ENCODE measurements at places on chromosomes 7 and 10.

DNA sequence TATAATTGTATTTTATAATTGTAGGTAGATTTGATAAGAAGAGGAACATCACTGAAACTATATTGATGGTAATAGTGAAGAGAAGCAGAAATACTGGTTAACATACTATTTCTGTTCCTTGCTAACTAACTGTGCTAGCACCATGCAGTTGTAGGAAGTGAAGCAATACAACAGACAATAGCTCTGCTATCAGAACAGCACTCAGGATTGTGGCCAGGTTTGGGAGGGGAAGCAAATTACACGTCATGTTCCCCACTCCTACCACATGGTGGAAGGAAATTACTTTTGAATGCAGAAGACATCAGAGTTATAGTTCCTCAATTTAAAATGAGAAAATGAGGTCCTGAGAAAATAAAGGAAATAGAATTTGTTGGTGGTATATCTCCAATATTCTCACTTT is 151.1 kb downstream of the DGKB start:
- H3K4me1 ChIP-seq = no peaks in the 10 kb centered on the region
- no peak overlapping the region for H3K4me3 ChIP-seq
- no peaks in the 10 kb centered on the region for H3K36me3 ChIP-seq
- no peak overlapping the region for H3K27ac ChIP-seq
- no peaks in the 10 kb centered on the region for H3K27me3 ChIP-seq

- DNase-seq = peak; percentile 45
- H3K4me3 ChIP-seq = no peak overlapping the region
- no peaks in the 10 kb centered on the region for H3K4me1 ChIP-seq
- H3K36me3 ChIP-seq = no peaks in the 10 kb centered on the region
- no peaks in the 10 kb centered on the region for H3K27me3 ChIP-seq
These were observed 11.9 kb upstream of the OPALIN start for GRCh38 chr10:96370584-96371157.

GRCh38 chr7:110754649-110755048 is 336.3 kb upstream of the LRRN3 start:
- no peak overlapping the region for H3K4me3 ChIP-seq
- H3K36me3 ChIP-seq = no peaks in the 10 kb centered on the region
- no peak for DNase-seq
- H3K4me1 ChIP-seq = no peaks in the 10 kb centered on the region

GRCh38 chr10:118914629-118915028 is 114.9 kb upstream of the NANOS1 start:
- H3K4me1 ChIP-seq = no peaks in the 10 kb centered on the region
- H3K27ac ChIP-seq = no peak overlapping the region
- no peaks in the 10 kb centered on the region for H3K36me3 ChIP-seq

GRCh38 chr10:36126076-36126475 is 484.0 kb upstream of the FZD8 start:
- H3K27me3 ChIP-seq = no peaks in the 10 kb centered on the region
- H3K36me3 ChIP-seq = no peaks in the 10 kb centered on the region
- DNase-seq = no peak

- no peaks in the 10 kb centered on the region for H3K4me1 ChIP-seq
- no peaks in the 10 kb centered on the region for H3K27me3 ChIP-seq
- no peak for DNase-seq
- H3K36me3 ChIP-seq = no peaks in the 10 kb centered on the region
- no peak overlapping the region for H3K27ac ChIP-seq
- no peak overlapping the region for H3K4me3 ChIP-seq
These were observed 79.5 kb upstream of the FAM133B start for GRCh38 chr7:92669616-92670165.

GRCh38 chr10:404346-404745 is 269.1 kb downstream of the ZMYND11 start:
- H3K4me3 ChIP-seq = no peak overlapping the region
- no peaks in the 10 kb centered on the region for H3K27me3 ChIP-seq
- H3K4me1 ChIP-seq = peaks cover 8% of the 10 kb centered on the region
- DNase-seq = peak; percentile 42
- peak overlapping the region; percentile 62 for H3K27ac ChIP-seq

DNA sequence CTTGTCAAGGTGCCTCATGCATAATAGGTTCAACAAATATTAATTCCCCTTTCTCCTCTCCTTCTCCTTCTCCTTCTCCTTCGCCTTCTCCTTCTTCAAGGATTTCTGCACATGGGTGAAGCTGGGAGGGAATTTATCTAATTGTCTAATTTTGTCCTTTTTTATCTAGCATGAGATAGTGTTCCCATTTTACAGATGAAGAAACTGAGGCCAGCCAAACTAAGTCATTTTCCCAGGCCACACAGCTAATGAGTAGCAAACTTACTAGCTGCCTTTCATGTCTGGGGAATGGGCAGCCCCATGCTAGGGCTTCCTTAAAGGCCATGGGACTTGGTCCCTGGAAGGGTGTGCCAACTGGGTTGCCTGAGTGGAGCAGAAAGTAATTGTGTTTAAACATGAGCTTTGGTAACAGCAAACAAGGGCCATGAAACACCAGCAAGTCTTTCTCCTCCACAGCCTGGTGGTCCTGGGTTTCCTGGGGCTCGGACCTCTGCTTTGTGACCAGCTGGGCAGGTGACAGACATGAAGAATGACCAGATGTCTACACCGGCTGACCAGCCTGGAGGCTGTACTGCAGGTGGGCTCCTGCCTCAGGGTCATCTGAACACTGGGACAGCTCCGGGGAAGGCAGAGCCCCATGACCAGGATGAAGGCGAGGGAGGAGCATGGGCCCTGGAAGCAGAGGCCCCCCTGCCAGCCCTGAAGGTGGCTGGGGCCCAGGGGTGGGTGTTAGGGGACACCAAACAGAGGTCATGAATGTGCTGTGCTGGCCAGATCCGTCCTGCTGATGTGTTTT is 138.0 kb downstream of the PTPN20 start:
- no peaks in the 10 kb centered on the region for H3K27me3 ChIP-seq
- H3K4me1 ChIP-seq = no peaks in the 10 kb centered on the region
- no peaks in the 10 kb centered on the region for H3K36me3 ChIP-seq

DNA sequence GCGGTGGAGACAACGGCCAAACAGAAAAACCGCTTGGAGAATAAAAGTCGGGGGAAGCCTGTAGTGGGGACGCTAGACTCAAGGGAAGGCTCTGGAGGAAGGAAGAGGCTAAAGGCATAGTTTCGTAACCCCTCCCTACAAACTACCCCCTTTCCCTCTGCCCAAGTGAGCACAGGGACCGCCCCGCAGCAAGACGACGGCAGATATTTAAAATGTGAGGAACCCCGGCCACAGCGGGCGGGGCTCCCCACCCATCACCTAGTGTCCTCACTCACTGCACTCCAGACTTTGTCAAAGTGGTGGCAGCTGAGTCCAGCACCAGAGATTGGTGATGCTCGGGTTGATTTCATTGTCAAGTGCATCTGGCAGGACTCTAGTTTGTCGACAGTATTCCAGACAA is 69.1 kb downstream of the PRKAG2 start:
- peak overlapping the region; percentile 77 for H3K27ac ChIP-seq
- H3K4me1 ChIP-seq = peaks cover 10% of the 10 kb centered on the region
- no peak for DNase-seq
- no peaks in the 10 kb centered on the region for H3K36me3 ChIP-seq
- no peaks in the 10 kb centered on the region for H3K27me3 ChIP-seq
- no peak overlapping the region for H3K4me3 ChIP-seq

GRCh38 chr10:88565072-88565471 is 18.0 kb downstream of the RNLS start:
- no peaks in the 10 kb centered on the region for H3K27me3 ChIP-seq
- no peaks in the 10 kb centered on the region for H3K36me3 ChIP-seq
- DNase-seq = peak; percentile 15
- H3K4me1 ChIP-seq = no peaks in the 10 kb centered on the region
- H3K4me3 ChIP-seq = no peak overlapping the region
- H3K27ac ChIP-seq = no peak overlapping the region

GRCh38 chr7:73668103-73668885 is 663 bp downstream of the VPS37D start:
- H3K27ac ChIP-seq = no peak overlapping the region
- H3K4me1 ChIP-seq = peaks cover 8% of the 10 kb centered on the region
- no peaks in the 10 kb centered on the region for H3K36me3 ChIP-seq
- H3K27me3 ChIP-seq = no peaks in the 10 kb centered on the region
- H3K4me3 ChIP-seq = peak overlapping the region; percentile 83

DNA sequence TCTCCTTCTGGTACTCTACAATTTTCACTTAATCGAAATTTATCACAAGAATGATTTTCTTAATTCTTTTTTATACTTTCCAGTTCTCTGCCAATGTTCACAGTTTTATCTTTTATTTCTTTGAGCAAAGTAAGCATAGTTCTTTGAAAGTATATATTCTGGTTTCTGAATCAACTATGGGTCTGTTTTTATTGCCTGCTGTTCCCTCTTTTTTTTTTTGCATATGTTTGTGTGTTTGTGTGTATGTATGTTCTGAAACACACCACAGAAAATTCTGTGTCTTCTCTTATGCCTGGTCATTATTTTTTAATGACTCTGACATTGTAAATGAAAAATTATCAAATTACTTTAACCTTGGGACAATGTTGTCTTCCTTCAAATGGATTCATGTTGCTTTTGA is 15.9 kb upstream of the TMEM273 start:
- H3K27ac ChIP-seq = no peak overlapping the region
- H3K27me3 ChIP-seq = peaks cover 11% of the 10 kb centered on the region
- H3K36me3 ChIP-seq = no peaks in the 10 kb centered on the region
- no peaks in the 10 kb centered on the region for H3K4me1 ChIP-seq

- peak overlapping the region; percentile 58 for H3K27ac ChIP-seq
- H3K4me1 ChIP-seq = peaks cover 25% of the 10 kb centered on the region
- DNase-seq = peak; percentile 74
- H3K36me3 ChIP-seq = no peaks in the 10 kb centered on the region
These were observed 5.6 kb upstream of the MEST start for GRCh38 chr7:130486114-130486953.

DNA sequence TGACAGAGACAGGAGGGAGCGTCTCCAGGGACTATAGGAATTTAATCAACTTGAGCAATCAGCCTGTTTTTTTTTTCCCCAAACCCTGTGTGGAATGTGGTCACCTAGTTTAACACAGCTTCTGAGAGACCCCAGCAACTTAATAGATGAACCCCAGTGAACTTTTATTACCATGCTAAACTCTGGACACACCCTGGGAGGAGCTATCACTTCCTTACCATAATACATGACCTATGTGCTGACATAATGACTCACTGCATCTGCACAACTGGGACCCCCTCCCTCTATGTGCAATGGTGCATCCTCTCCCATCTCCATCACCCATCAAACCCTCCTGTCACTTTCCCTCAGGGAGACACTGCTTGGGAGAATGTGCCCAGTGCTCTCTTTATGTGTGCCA is 83.7 kb downstream of the EPC1 start:
- no peaks in the 10 kb centered on the region for H3K36me3 ChIP-seq
- peak; percentile 19 for DNase-seq
- no peaks in the 10 kb centered on the region for H3K4me1 ChIP-seq
- H3K4me3 ChIP-seq = no peak overlapping the region

DNA sequence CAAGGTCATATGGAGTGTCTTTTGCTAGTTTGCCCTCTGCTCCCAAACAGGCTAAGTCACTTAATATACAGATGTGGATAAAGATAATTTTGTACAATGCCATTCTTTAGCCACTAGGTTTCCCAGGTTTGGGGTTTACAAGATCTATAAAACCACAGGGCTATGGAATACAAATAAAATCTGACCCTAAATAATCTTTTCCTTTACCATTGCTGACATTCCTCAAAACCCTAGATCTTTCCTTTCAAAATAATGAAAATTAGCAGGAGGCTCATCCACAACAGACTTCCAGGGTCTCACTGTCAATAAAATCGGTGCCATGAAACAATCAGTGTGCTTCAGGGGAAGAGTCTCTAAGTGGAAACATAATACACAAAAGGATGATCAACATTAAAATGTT is 148.4 kb downstream of the CPEB3 start:
- H3K36me3 ChIP-seq = no peaks in the 10 kb centered on the region
- DNase-seq = no peak
- no peak overlapping the region for H3K27ac ChIP-seq
- no peaks in the 10 kb centered on the region for H3K4me1 ChIP-seq
- no peaks in the 10 kb centered on the region for H3K27me3 ChIP-seq

GRCh38 chr10:14048930-14049613 is 281.7 kb downstream of the FRMD4A start:
- DNase-seq = peak; percentile 30
- H3K4me3 ChIP-seq = no peak overlapping the region
- H3K27me3 ChIP-seq = no peaks in the 10 kb centered on the region
- no peaks in the 10 kb centered on the region for H3K36me3 ChIP-seq

Measured in hepatocyte (in vitro differentiated cells).